Stimulated activated CD4-positive, alpha-beta T cell treated with anti-CD3 and anti-CD28 coated beads, Interleukin-12 subunit alpha, Interleukin-12 subunit beta, amount 100 ng/mL, for 4 hours (primary cell): ENCODE measurements at places on chromosomes 1 and 21.

- DNase-seq: no peak
Observed at GRCh38 chr1:78829644-78830043, 176.9 kb downstream of the ADGRL4 start.

DNA sequence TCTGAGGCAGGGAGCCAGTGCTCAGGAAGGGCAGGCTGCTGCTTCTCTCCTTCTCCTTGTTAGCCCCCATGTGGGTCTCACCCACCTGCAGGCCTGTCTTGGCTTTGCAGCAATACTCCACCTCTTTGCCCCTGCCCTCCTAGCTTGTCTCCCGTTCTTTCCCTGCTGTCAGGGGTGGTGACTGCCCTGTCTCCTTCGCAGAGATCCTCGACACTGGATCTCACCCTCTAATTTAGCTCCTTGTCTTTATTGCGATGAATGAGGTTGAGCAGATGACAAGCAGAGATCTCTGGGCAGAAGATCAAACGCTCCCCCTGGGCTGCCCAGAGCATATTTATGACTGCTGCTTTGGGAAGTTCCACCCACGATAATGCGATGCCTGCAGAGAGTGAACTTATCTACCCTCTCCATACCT, 199.2 kb downstream of the ROR1 start:
- DNase-seq: no peak

DNA sequence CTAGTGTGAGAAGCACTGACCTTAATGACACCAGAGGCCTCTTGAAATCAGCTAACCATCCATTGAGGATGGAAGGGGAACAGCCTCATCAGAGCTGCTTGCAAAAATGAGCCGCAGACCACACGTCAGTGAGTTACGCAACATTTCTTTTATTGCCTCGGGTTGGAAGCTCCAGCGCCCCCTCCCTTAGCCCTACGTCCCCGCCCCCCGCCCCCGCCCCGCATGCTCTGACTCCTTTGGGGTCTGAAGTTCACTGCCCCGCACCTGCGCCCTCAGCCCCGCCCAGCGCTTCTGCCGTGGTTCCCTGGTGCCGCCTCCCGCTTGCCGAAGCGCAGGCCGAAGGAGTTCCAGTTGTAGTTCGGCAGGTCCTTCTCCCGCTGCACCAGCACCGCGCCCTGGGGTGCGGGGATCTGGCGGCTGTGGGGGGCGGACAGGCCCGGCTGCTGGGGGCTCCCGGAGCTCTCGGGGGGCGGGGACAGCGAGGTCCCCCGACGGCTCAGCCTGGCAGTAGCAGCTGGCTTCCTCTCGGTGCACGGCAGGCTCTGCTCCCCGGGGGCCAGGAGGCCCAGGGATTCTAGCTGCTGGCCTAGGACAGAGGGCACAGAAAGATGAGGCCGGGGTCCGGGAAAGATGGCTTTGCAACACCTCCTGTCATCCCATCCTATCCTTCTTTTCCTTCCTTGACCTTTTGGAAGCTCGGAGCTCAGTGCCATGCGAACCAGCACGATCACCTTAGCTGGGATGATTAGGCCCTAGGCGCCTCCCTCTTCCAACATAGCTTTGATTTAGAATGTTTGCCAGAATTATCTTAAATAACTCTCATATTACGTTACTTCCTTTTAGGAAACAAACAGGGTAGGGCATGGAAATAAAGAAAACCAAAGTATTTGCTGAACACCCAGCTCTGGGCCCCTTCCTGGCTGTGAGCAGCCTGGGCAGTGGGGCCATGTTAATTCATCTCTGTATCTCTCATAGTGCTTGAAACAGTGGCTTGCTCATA, 5.8 kb downstream of the KISS1 start:
- no peak for DNase-seq

DNA sequence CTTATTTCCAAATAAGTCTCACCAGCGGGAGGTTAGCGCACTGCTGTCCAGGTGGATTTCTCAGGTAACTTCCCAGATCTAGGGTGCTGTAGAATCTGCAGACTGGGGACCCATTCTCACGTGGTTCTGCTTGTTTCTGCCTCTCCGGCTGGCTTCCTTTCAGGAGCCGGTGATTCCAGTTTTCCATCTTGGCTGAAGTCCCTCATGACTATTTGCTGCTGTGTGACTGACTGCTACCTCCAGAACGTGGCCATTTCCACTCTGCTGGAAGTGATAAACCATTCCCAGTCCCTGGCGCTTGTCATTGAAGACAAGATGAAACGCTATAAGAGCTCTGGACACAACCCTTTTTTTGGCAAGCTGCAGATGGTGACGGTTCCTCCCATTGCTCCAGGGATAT, 76.0 kb downstream of the DOP1B start:
- no peak for DNase-seq

GRCh38 chr1:167054531-167054930, 35.6 kb downstream of the GPA33 start:
- DNase-seq: no peak

GRCh38 chr21:38927776-38928175, 122.0 kb downstream of the ETS2 start:
- no peak for DNase-seq

DNA sequence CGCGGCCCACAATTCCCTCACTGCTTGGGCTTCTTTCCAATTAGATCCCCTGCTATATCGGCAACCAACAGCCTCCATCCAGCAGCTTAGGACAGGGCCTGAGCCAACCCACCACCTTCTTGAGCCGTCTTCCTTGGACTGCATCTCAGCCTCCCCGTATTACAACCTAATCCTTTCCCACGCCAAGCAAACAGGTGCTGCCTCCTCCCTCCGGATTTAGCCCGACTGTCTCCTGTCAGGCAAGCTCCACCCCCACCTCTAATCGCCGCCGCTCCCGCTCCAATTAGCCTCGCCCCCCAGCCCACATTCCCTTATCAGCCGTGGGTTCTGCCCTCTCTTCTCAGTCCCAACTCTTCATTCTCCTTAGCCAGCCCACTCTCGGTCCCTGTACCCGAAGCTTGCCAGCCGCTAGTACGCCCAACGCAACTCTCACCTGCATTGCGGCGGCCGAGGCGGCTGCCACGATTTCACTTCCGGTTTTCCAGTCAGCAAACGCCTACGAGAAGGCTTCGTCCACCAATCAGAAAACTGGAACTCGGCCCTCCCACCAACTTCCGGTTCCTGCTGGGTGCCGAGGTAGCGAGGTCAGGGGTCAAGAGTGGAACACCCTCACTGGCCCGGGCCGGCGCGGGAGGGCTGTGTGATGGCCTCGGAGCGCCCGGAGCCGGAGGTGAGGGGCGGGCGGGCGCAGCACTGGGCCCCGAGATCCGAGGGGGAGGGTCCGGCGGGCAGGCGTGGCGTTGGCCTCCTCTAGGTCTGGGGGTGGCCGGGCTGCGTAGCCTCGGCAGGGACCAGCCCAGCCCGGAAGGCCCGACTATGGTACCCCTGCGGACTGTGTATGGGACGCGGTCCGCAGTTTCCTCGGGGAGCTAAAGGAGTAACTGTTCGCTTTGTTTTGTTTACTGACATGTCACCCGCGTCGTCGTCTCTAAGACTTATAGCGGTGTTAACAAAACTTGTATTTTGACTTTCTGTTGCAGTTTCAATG, at the start of the genes MED8 and SZT2:
MED8 (minus strand) TSS at position 475 of the 988 bp plus-strand sequence; CDS start at position 439, 36 bp downstream.
SZT2 (plus strand) TSS at position 574 of the 988 bp plus-strand sequence; CDS start at position 644, 70 bp downstream.
- DNase-seq: peak; percentile 88

- no peak for DNase-seq
Observed at GRCh38 chr1:150973258-150973835, 1.3 kb downstream of the CERS2 start.

DNA sequence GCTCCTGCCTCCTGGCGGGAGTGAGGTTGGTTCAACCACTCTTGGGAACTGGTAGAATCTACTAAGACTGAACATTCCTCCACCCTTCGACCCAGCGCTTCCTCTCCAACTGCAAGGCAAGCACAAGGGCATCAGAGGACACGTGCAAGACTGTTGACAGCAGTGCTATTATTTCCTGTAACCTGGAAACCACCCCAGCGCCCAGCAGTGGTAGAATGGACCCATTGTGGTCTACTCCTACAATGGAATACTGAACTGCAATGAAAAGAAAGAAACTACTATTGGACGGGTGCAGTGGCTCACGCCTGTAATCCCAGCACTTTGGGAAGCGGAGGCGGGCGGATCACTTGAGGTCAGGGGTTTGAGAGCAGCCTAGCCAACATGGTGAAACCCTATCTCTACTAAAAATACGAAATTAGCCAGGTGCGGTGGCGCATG, 33.0 kb upstream of the TARDBP start:
- DNase-seq: no peak

DNA sequence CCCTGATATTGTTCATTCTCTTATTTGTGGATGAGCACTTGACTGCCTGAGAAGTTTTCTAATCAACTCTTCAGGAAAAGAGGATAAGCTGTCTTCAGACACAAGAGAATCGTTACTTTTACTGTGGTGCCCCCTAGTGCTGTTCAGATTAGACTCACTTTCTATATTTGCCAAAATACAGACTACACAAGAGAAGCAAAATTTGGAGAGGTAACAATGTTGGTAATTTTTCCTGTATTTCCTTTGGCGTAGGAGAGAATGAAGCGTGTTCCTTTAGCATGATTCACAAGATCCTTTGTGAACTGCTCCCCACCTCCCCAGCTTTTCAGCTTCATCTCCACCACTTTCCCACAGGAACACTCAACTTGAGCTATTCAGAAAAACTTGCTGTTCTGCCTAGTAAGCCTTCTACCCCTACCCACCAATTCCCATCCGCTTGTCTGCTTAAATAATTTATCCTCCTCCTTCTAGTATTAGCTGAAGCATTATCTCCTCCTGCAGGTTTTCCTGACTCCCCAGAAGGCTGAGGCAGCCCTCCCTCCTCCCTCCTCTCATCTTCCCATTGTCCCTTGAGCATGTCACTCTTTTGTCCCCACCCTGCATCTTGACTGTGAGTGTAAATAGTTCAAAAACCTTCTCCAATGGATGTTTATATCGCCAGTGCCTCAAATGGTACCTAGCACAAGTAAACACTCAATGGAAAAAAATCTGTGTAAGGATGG, 4.5 kb downstream of the TNFSF4 start:
- no peak for DNase-seq

- no peak for DNase-seq
Observed at GRCh38 chr1:157880621-157881020, 39.0 kb upstream of the CD5L start.

GRCh38 chr21:25896501-25897056, 161.8 kb downstream of the GABPA start:
- no peak for DNase-seq

DNA sequence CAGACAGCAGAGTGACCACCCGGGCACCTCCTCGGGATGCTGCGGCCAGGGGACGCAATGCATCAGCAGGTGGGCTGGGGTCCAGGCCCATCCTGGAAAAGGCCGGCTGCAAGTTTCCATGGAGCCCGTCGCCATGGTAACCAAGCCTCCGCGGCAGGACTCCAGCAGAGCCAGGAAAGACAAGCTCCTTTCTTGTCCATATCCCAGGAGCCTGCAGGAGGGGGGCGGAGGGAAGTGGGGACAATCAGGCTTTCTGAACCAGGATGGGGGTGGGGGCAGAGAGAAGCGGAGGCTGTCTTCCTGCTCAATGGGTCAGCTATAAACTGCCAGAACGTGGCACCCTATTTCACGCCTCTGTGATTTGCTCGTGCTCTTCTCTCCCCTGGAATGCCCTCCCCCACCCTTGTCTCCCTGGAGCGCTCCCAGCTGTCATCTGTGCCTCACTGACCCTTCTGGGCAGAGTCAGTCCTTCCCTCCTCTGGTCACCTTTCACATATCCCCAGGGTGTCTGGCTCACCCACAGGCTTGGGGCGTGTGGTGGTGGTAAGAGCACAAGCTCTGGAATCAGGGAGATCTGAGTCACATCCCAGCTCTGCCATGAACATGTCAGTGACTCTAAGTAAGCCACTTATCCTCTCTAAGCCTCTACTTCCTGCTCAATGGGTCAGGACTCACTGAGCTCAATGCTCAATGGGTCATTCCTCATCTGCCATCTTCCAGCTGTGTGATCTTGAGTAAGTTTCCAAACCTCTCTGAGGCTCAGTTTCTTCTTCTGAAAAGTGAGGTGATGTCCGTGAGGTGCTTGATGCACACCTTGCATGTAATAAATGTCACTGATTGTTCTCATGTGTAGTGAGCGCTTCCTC, 58.9 kb upstream of the LAPTM5 start:
- no peak for DNase-seq

- DNase-seq: no peak
Observed at GRCh38 chr1:94654031-94654430, 112.5 kb upstream of the F3 start.

GRCh38 chr21:45709173-45709572, 65.6 kb downstream of the PCBP3 start:
- no peak for DNase-seq

- DNase-seq: no peak
Observed at GRCh38 chr1:59017501-59018231, 233.8 kb upstream of the JUN start.

DNA sequence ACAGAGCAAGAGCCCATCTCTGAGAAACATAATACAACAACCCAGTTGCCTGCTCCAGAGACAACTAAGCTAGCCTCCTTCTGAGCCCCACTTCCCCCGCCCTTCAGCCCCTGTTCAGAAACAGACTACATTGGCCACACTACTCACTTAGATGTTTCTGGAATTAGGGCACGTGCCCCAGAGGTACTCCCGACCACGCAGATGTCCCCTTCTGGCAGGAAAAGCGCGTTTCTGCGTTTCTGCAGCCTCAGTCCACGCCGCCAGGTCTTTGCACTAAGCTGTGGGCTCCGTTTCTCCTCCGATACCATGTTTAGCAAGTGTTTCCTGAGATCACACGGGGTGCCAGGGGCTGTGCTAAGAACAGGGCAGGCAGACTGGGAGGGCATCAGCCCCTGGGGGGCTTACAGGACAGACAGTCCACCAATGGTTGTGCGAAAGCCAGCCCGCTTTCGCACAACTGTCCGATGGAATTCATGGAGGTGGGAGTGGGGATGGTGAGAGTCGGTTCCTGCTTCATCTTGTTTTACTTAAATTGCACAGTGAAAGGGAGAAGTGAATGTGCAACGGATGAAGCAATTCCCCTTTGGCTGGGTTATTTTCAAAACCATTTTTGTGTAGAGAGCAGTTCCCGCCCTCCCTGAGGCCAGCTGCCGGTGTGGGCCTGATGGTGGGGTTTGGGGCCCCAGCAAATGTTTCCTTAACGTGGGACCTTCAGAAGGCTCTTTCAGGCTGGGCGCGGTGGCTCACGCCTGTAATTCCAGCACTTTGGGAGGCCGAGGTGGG, 2.7 kb downstream of the PIK3CD start:
- DNase-seq: no peak

- DNase-seq: peak; percentile 53
Observed at GRCh38 chr1:2314803-2315673, 76.3 kb downstream of the MORN1 start.

DNA sequence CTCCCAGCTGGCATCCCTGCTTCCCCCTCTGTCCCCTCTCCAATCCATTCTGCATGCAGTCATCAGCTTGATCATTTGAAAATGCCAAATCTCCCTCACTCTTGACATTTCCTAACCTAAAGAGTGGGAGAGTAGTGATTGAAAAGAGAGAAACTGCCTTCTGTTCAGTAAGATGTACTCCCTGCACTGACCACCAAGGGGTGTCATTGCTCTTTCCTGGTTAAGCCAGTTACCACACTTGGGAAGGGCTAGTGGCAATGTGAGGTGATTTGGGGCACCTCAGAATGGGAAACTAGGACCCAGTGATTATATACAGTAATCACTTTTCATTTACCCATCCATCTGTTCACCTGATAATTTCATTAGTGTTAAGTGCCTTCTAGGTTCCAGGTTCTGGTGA, 6.9 kb upstream of the TMEM269 start:
- DNase-seq: no peak
